ENCODE measurements at places on chromosomes 5 and 9. TPM values are rescaled to one million over a fixed set of nuclear protein-coding genes. Genes with fewer than 3 reads are reported as not detected.
A peak's percentile ranks its signal among the peaks of the same experiment; 100 is the strongest.

FBXL7 gene
- 16.6 TPM for total RNA-seq

ANKRD31 gene
- total RNA-seq: 0.08 TPM

DNA sequence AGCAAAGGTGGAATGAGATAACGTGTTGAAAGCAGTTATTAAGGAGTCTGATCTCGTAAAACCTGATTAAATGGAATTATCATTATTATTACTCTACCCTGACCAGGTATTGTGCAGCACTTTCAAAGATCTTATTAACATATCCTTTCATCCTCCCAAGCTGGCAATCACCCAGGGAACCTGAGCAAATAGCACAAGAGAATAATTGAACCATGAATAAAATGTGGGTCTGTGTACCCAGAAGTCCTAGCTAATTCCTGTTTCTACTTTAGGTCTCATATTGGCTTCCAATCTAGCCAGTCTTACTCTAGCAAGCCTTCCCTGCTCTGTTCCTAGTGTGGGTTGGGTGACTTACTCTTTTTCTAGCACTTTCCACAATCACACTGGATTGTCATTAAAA is 162.2 kb upstream of the STK32A start:
- H3K27me3 ChIP-seq: no peaks in the 10 kb centered on the region
- H3K27ac ChIP-seq: no peak overlapping the region
- DNase-seq: no peak
- no peaks in the 10 kb centered on the region for H3K4me1 ChIP-seq
- H3K4me3 ChIP-seq: no peak overlapping the region
- no peaks in the 10 kb centered on the region for H3K36me3 ChIP-seq

DNA sequence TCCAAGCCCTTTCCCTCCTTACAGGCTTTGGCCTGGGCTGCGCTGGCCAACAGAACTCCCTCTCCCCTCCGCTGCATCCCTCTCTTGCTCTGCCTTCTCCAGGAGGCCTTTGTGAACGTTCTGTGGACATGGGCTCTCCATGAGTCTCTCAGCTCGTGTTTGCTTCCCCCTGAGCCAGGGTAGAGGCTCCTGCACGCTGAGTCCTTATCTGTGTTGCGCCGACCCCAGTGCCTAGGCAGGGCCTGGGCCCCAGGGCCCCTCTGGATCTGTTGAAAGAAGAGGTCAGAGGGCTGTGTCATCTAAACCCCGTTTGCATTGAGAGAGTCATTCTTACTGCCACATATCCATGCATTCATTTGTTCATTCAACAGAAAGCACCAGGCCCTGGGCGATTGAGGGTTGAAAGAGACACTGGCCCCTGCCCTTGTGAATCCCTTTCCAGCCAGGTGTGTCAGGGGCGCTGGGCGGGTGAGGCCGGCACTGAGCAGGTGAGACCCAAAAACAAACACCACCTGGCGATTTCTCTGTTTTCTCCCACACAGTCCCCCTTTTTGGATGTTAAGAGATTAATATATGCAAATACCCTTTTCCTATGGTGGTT is 111.2 kb upstream of the IER5L start:
- no peak overlapping the region for H3K27ac ChIP-seq
- DNase-seq: peak; percentile 30
- no peak overlapping the region for H3K4me3 ChIP-seq

- H3K36me3 ChIP-seq: no peaks in the 10 kb centered on the region
- no peaks in the 10 kb centered on the region for H3K4me1 ChIP-seq
These were observed 32.7 kb downstream of the ANXA2R start for GRCh38 chr5:43007246-43007910.

Data from right atrium auricular region (tissue), 2 donors.